Fibroblast of upper back skin (primary cell): ENCODE measurements at places on chromosomes 12 and 14.

DNA sequence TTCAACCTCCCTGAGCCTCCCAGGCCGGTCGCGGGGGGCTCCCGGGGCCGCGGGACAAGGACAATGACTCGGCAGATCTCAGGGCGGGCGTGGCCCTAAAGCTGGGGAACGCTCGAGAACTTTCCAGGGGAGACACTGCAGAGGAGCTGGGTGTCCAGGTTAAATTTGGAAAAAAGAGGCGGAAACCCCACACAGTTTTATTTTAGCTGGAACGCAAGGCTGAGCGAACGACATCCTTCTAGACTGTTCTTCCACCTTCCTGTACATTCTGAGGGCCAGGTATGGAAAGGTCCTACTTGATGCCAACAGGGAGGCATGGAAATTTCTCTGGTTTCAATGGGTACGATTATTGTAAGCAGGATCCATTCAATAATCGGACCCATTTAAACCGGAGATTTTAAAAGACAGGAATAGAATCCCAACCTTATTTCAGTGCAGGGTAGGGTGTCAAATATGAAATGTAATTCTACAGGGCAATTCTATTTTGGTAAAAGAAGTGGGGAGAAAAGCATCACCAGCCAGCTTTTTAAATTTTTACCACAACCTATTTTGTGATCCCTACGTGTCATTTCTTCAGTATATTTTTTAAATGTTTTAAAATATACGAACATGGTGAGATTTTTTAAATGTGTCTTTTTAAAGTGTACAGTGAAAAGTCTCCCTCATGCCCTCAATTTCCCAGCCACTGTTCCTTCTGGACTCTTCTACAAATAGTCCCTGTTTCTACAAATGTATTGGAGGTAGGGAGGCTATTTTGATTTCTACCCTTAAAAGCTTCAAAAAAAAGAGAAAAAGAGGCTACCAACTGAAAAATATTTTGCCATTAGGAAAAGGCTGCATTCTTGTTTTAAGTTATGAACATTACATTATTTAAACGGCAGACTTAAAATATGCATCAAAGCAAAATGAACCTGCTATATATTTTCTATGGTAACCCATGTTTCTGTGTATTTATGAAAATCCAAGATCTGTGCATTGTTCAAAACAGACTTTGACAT, 1.1 kb upstream of the UBC start:
- DNase-seq: no peak

DNA sequence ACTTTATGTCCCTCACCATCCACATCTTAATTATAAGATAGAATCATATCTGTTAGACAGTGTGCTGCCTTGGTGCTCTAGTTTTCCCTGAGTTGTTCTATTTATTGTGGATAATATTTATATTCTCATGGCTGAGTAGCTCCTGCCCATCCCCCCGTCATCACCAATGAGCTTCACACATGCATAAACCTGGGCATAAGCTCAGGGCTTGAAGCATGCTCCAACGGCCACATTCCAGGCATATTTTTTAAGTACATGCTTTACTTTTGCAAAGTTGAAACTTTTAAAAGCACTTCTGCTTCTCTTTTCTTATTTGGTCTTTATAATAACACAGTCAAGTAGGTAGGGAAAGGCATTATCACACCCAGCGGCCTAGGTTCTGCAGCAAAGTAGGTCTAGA, 3.4 kb upstream of the FBXO34 start:
- peak; percentile 59 for DNase-seq

DNA sequence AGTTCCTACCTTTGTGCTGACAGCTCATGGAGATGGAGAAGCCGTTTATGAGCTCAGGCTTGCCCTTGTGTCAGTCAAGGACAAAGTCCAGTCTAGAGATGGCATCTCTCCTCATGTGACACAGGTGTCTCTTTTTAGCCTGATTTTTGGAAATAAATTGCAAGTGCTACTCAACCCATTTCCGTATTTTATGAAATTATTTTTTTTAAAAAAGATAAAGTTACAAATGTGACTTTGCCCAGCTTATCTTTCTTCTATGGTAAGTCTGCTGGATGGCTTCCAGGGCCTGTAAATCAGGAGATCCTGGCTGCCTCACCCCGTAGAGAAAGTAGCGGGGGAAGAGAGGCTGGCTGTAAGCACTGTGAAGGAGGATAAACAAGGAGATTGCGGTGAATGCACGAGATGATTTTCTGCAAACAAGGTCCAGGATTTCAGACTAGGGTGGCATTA, 169.7 kb downstream of the MYRFL start:
- DNase-seq: no peak

GRCh38 chr12:109580684-109581333, 7.2 kb downstream of the MVK start:
- DNase-seq: no peak

DNA sequence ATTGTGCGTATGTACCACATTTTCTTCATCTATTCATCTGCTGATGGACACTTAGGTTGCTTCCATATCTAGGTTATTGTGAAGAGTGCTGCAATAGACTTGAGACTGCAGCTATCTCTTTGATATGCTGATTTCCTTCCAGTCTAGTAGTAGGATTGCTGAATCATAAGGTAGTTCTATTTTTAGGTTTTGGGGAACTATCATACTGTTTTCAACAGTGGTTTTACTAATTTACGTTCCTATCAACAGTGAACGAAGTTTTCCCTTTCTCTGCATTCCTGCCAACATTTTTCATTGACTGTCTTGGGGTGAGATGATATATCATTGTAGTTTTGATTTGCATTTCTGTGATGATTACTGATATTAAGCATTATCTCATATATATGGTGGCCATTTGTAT, 482.2 kb downstream of the SLC16A7 start:
- DNase-seq: peak; percentile 60

DNA sequence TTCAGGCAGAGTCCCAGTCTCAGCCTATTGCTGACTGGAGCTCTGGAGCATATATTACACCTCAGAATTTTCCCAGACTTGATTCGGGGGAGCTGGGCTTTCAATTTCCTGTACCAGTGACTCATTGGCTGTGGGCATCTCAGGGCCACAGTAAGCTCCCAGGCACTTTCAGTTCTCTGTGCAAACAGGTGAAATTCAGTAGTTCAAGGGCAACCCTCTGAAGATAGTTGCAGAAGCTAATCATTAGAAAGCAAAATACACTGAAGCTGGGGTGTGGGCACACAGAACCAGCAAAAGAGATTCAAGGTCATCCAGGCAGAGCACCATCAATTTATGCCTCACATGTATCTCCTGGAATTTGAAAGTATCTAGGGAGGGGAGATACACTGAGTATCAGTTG, 8.1 kb upstream of the NIN start:
- DNase-seq: no peak

DNA sequence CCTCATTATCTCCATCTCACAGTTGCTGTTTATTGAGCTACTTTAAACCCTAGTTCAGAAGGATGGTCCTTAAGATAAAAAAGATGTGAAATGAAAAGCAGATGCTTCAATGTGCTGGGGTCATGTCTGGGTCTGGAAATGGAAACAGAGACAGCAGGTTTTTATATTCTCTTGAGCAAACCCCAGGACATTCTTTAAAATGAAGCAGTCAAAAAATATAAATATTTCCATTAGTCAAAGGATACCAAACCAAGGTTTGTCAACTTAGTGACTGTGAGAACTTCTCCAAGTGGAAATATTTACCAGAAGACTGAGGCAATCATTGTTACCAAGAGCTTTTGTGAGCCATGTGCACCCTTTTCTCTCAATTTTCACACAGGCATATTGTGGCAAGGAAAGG, 102.5 kb upstream of the DIO2 start:
- DNase-seq: peak; percentile 14

DNA sequence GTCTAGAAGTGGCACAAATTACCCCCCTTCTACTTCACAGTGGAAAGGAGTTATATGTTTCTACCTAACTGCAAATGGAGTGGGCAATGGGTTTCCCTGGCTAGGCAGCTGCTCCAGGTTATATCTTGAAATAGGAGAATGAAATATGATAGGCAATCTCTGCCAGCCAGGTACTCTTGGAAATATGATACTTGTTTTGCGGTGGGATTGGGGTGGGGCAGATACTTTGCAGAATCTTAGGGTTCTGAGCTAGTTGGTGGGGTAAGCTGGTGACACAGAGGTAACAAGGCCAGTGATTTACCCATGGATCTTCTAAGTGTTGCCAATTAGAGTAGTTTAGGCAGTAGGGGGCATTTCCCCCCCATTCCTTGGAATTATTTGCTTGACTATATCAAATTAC, 140.1 kb downstream of the ATP23 start:
- no peak for DNase-seq
